Mesothelial cell of epicardium (in vitro differentiated cells): ENCODE measurements at places on chromosomes 2 and 18.
A peak's percentile ranks its signal among the peaks of the same experiment; 100 is the strongest.

GRCh38 chr18:32200766-32201165 is 10.9 kb downstream of the MEP1B start:
- no peak for DNase-seq

DNA sequence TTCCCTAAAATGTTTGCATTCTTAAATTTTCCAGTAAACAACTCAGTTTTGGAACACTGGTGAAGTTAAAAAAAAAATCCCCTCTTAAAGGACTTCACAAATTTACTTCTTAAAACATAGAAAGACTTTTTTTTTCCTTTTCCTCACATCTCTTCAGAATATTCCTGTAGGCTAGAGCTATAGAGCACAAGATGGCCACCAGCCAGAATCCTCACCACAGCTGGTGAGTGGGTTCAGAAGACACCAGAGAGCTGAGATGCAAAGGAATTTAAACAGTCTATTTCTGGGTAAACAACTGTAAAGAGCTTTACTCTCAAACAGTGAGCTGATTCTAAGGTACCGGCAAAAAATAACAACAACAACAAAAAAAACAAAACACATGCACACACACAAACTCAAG is 252.8 kb downstream of the LRP1B start:
- no peak for DNase-seq

- DNase-seq: no peak
Observed at GRCh38 chr2:201580486-201580885, 62.8 kb downstream of the TMEM237 start.

GRCh38 chr2:241885946-241886643 is 16.6 kb downstream of the RTP5 start:
- DNase-seq: no peak

DNA sequence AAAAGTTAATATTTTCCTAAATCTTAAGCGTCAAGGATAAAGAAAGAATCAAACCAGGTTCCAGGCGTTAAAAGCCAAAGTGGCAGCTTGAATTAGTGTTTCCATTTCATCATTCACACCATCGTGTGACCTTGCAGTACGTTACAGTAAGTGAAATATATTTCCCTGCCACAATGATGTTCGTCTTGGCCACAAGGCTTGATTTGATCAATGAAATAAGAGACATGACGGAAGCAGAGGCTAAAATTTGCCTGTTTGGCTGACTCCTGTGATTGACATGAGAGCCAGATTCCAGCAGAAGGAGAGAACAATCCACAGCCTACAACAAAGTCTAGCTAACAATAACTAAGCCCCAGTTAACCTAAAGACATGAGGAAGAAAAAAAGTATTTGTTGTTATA is 62.0 kb downstream of the ASXL2 start:
- DNase-seq: no peak

GRCh38 chr2:230498506-230499107 is 82.6 kb downstream of the SP100 start:
- no peak for DNase-seq

- no peak for DNase-seq
Observed at GRCh38 chr2:221134718-221135117, 437.4 kb downstream of the EPHA4 start.

DNA sequence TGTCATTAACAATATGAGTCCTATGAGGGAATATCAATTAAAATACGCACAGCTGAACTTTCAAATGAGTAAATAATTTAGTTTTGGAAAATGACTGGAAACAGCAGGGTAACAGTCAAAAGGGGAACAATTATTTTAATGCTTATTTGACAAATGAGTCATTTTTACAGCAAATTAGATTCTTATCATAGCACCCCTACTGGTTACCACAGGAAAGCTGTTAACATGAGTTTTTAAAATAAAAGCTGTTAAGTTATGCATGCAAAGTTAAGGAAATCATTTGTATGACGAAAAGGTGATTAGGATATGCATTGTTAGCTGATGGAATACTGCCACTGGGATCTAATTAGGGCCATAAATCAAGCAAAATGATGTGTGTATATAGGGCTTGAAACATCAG is 435.1 kb upstream of the MEIS1 start:
- no peak for DNase-seq

- DNase-seq: peak; percentile 30
Observed at GRCh38 chr2:128636802-128637147, 318.1 kb upstream of the HS6ST1 start.

DNA sequence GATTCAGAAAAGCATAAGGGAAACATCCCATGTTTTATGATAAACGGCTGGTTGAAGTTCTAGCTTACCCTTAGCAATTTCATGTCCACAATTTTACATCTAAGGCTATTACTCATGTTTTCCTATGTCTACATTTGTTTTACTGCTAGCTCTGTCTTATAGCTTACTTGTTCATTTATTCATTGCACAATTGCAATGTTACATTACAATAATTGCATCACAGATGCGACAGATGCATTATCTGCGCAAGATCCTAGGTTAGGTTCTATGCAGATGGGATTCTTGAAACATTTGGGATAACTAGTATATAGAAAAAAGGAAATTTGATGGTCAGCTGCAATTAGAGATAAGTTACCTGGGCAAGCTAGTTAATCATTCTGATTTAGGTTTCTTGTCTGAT is 108.4 kb downstream of the ARHGAP28 start:
- no peak for DNase-seq

GRCh38 chr2:134774786-134775641 is 56.2 kb upstream of the TMEM163 start:
- DNase-seq: no peak
